ENCODE measurements at places on chromosomes 16 and 17. TPM values are rescaled to one million over a fixed set of nuclear protein-coding genes. Genes with fewer than 3 reads are reported as not detected.
A peak's percentile ranks its signal among the peaks of the same experiment; 100 is the strongest.

Gene CRISPLD2
- 4.5 TPM for total RNA-seq

Gene LITAFD
- total RNA-seq, result not detected

Gene CNP
- 31.4 TPM for total RNA-seq

Gene GPR139
- total RNA-seq, result not detected

Gene CCL2
- 0.91 TPM for total RNA-seq

Gene C16orf96
- 0.38 TPM for total RNA-seq

Gene NMRAL1
- total RNA-seq, result 38.3 TPM

DNA sequence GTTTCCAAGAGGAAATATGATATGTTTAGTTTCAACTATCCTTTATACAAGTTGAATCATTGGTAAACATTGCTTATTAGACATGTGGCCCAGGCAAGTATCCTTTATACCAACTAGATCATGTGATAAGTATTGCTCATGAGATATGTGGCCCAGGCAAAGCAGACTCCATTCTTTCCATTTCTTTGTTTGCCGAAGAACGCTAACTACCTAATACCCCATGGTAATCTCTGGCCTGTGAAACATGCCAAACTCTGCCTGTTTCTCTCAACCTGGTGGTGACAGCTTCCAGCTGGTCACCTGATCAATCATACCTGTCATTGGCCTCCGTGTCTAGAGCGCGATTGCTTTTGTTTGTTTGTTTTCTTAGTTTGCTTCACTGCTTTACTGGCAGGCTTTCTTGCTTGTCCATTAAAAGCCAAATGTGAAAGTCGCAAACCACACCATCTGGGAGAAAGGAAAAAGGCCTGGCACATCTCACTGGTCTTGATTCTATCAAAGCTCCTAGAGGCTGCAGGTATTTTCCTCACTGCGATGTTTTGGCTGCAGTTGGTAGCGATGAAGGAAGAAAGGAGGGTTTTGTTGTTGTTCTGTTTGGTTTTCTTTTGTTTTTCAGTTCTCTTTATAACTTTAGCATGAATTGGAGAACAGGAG is 686.2 kb downstream of the KCNJ2 start:
- peak; percentile 76 for DNase-seq

DNA sequence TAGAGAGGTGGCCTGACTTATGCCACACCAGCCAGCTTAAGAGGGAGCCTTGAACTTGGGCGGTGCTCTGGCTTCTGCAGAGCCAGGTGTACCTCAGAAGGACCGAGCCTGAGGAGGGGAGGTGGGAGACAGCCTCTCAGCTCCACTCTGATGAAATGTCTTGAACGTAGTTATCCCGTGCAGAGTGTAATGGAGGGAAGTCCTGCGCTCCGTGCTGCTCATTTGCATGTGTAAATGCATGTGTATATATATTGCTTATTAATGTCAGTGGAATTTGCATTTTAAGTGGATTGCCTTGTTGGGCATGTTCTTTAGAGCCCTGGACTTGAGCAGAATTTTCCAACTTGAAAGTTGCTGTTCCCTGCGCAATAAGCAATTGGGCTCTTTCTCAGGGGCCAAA is 264.9 kb upstream of the SDK2 start:
- no peak for DNase-seq

DNA sequence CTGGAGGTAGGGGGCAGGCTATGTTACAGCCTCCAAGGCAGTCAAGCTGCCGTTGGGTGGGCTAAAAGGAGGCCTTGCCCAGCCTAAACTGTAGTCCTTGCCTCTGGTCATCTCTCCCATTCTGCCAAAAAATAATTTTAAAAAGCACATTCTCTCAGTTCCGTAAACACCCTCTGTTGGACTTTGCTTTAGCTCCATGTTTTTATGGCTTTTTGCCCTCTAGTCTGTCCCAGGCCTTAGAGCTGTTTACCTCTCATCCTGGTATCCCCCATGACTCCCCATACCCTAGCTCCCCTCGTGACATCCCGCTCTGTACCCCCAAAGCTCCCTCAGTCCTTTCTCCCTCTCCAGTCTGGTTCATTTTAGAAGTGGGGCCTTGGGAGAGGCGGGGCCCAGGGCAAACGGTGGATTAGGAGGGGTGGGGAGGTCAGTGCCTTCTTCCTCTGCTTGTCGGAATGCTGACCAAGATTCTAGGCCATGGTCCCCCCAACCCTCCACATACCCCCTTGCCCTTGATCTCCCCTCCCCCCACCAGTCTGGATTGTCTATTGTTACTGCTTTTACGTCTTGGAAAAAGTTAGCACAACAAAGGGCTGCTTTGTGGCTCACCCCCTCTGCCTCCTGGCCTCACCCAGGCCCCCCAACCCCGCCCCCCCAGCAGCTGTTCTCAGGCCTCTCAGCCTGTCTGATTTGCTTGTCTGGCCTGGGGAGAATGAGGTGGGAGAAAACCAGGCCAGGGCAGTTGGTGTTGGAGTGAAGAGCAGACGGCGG is 18.4 kb downstream of the GJD3 start:
- no peak for DNase-seq

DNA sequence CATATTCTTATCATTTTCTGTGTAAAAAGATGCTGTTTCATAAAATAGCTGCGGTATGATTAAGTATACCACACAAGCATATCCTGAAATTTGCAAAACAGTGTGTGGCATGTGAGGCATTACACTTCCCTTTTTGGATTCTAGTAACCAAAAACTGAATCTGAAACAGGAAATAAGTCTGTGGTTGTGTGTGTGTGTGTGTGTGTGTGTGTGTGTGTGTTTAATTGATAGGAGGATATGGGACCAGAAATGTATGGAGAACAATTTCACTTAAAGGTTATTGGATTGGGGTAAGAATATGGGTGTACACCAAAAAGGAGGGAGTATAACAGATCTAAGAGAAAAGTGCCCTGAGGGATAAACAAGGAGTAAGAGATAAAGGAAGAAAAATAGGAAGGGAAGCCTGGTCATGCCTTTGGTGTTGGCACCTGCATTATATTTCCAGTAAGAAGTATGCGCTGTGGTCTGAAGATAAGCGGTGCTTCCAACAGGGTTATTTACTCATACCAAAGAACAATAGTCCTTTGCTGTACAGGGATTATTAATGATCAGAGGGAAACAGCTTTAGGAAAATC is 4.0 kb downstream of the LYRM1 start:
- DNase-seq, result no peak

- DNase-seq, result no peak
These were observed 4.3 kb downstream of the SULT1A2 start for GRCh38 chr16:28592511-28592910.

GRCh38 chr17:76161619-76162266 is 20.7 kb upstream of the FOXJ1 start:
- DNase-seq, result no peak

GRCh38 chr17:55334285-55334684 is 69.5 kb downstream of the HLF start:
- no peak for DNase-seq

- DNase-seq, result no peak
These were observed 2.1 kb downstream of the MYH2 start for GRCh38 chr17:10547351-10547750.

- no peak for DNase-seq
These were observed 30.1 kb upstream of the ABCC1 start for GRCh38 chr16:15919331-15919730.

DNA sequence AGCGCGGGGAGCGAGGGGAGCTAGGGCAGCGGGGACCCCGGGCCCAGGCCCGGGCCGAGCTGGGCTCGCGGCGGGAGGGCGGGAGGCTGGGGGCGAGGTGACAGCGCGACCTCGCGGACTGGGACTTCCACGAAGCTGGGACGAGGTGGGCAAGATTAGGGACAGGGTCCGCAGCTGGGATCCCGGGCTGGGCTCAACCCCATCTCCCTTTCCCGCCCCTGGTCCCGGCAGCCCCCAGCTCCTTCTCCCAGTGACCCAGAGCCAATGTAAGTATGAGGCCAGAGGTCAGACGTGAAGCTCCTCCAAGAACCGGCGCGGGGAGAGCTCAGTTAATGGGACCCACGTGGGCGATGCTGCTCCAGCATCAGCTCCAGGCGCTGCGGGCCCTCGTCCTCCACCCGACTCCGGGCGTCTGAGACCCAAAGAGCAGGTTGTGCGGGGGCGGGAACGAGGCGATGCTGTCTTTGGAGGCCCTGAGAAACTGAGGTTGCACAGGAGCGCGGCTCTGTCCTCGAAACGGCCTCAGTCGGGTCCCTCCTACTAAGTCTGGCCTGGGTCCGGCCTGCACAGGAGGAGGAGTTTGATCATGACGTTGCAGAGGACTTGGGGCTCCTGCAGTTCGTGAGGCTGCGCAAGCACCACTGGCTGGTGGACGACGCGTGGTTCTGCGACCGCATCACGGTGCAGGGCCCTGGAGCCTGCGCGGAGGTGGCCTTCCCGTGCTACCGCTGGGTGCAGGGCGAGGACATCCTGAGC is 585 bp downstream of the ALOX12 start:
- no peak for DNase-seq

DNA sequence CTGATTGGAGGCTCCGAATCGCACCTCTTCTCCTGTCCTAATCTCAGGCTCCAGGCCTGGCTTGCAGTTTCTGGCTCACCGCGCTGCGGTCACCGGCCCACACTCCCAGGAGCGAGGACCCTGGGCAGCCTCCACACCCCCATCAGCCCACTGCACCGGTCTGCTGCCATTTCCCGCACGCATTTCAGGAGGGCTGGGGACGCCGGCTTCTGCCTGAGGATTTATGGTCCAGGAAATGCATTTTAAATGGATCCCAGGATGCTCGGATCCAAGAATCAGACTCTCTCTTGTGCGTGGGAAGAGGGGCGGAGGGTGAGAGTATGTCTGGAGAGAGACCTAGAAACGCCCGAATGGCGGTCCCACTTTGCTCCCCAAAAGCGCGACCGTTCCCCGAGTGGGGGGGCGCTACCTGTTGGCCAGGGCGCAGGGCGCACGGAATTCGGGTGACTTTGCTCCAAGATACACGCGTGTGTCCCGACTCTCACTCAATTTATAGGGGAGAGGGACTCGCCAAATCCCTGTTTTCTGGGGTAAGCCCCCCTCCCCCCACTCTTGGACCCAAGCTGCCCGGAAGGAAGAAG is 817 bp upstream of the JPH3 start:
- DNase-seq, result no peak

- peak; percentile 42 for DNase-seq
These were observed 92.3 kb downstream of the METRNL start for GRCh38 chr17:83171661-83172060.

- DNase-seq, result no peak
These were observed 19.0 kb upstream of the RPH3AL start for GRCh38 chr17:371583-371982.

DNA sequence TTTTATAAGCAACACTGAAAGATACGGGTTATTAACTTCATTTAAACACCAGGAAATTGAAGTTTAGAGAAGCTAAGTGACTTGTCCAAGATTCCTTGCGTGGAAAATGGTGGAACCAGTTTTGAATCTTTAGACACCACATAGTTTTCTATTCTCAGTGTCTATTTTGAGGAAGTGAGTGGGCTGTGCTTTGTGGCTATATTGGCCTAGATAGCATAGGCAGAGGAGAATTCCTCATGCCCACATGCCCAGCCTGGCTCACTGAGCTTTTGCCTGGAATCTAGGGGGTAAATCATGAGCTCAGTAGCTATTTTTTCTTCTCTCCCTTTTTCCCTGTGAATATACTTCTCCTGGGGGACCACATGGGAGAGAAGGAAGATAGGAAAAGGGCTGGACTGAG is 431.3 kb downstream of the HS3ST3B1 start:
- DNase-seq, result no peak

- DNase-seq, result no peak
These were observed 43.1 kb upstream of the MYH10 start for GRCh38 chr17:8673612-8674011.

DNA sequence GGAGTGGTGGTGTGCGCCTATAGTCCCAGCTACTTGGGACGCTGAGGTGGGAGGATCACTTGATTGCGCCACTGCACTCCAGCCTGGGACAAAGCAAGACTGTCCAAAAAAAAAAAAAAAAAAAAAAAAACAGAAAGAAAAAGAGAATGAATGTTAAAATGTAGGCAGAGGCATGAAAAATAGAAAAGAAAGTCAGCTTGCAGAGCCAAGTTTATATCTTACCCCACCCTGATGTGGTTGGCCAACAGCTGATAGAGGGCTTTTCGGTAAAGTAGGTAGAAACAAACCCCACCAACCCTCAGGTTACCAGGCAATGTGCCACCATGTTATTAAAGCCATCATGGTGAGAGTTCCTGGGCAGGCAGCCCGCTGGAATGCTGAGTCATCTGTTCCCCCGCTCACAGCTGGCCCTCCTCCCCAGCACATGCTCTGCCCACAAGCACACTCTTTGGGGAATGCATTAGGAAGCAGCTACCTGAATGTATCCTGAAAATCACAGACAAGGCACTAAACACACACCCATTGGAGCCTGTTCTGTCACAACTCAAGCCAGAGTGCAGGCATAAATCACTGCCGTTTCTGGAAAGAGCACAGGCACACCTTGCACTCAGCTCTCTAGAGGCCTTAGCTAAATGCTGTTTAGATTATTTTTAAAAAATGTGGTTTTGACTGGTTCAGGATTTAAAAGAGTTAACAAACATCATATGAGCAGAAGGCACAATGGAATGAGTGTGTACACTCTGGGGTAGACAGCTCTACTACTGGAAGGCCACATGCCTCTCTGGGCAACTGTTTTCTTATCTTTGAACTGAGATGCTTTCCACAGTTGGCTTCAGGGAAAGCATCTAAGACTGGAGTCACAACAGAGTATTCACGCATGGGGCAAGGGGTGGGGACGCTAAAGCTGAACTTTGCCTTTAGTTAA is 128.5 kb downstream of the PARN start:
- DNase-seq, result peak; percentile 93

- DNase-seq, result no peak
These were observed 24.5 kb downstream of the CDK5RAP3 start for GRCh38 chr17:47995241-47995935.

DNA sequence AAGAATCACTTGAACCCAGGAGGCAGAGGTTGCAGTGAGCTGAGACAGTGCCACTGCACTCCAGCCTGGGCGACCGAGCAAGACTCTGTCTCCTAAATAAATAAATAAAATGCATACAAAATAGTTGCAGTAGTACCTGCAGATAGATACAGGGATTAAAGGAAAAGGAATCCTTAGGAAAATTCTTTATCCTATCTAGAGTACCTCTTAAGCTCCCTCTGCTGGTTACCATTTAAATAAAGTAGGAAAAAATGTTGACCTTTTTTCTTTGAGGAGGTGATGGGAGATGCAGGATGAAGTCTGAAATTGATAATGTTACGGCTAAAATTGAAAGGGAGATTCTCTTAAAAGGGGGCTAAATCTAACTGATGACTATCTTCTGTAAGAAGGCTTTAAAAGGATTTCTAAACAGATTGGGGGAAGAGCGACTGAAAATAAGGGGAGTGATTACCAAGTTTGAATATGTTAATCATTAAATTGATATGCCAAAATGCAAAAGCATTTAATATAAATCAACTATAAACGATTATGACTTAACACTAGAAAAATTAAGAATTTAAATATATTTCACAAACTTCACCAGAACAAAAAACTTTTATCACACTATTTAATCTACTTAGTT is 29.4 kb downstream of the C16orf87 start:
- DNase-seq, result no peak

GRCh38 chr17:72711521-72712310 is 380.8 kb downstream of the SLC39A11 start:
- DNase-seq, result no peak
